ENCODE measurements at places on chromosomes 7 and 10. TPM values are rescaled to one million over a fixed set of nuclear protein-coding genes. Genes with fewer than 3 reads are reported as not detected.

AFAP1L2 gene
- 42.2 TPM for polyA plus RNA-seq

TAS2R5 gene
- 2.2 TPM for polyA plus RNA-seq

DPYSL4 gene
- polyA plus RNA-seq = 12.8 TPM

DNA sequence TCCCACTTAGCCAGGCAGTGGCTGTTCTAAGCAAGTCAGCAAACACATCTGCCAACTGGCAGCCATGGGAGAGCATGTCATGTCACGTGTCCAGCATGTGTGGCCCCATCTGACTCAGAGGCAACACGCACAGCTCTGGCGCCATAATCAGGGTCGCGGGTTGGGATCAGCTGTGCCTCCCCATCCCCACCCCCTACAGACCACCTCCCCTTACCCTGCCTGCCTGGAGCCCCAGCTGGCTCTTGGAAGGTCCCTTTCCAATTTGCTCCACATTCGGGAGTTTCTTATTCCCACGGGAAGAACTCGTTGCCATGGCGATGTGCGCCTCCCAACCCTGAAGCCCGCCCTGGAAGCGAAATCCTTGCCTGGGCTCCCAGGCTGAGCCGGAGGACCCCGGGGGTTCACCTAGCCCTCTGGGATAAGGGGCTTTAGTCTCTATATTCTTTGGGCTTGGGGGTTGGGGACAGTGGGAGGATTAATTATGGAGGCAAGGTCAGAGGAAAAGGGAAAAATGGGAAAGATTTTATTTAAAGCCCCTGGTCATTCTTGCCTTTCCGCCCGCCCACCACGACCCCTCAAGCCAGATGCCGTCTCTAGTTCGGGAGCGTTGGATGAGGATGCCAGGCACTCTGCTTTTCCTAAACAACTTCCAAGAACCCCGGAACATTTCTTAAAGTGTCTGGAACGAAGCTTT is 283.7 kb downstream of the ZEB1 start:
- DNase-seq = peak; percentile 59

- no peak for DNase-seq
These were observed 82.6 kb downstream of the PRKG1 start for GRCh38 chr10:51156926-51157325.

GRCh38 chr10:43235070-43235900 is 31.6 kb downstream of the RASGEF1A start:
- DNase-seq = no peak

DNA sequence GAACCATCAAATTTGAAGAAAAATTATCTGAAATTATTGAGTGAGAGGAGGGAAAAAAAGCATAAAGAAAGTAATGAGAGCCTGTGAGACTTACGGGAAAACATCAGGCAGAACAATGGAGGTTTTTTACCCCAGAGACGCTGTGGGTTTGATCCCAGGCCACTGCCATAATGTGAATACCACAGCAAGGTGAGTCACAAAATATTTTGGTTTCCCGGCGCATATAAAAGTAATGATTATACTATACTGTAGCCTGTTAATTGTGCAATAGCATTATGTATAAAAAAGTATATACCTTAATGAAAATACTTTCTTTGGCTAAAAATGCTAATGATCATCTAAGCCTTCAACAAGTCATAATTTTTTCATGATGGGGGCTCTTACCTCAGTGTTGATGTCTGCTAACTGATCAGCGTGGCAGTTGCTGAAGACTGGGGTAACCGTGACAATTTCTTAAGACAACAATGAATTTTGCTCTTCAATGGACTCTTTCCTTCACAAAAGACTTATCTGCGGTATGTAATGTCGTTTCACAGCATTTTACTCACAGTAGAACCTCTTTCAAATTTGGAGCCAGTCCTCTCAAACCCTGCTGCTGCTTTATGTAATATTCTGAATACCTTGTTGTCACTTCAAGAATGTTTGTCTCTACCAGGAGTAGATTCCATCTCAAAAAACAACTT is 97.0 kb upstream of the FAM20C start:
- no peak for DNase-seq

DNA sequence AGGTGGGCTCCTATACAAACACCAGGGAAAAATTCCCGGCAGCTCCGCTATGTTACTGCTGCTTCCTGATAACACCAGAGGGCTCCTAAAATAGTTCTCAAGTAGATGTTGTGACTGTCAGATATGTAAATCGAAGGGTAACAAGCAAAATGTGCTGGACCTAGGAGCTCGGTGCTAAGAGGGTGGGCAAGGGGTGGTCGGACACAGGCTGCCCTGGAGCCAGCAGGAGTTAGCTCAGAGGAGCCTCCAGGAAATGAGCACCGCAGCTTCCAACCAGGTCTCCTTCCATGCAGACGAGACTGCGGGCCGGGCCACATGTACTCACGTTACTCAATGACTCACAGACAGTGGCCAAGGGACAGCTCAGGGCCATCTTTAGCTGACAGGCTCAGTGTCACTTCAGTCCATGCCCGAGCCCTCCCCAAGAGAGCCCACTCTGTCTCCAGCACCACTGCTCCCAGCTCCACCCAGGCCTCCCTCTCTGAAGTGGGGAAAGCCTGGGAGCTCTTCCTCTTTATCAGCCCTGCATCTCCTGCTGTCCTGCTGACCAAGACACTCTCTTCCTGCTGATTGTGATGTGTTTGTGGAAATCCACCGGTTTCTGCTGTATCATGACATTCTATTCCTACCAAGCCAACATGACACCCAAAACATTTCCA is 37.2 kb upstream of the TMEM273 start:
- DNase-seq = no peak

DNA sequence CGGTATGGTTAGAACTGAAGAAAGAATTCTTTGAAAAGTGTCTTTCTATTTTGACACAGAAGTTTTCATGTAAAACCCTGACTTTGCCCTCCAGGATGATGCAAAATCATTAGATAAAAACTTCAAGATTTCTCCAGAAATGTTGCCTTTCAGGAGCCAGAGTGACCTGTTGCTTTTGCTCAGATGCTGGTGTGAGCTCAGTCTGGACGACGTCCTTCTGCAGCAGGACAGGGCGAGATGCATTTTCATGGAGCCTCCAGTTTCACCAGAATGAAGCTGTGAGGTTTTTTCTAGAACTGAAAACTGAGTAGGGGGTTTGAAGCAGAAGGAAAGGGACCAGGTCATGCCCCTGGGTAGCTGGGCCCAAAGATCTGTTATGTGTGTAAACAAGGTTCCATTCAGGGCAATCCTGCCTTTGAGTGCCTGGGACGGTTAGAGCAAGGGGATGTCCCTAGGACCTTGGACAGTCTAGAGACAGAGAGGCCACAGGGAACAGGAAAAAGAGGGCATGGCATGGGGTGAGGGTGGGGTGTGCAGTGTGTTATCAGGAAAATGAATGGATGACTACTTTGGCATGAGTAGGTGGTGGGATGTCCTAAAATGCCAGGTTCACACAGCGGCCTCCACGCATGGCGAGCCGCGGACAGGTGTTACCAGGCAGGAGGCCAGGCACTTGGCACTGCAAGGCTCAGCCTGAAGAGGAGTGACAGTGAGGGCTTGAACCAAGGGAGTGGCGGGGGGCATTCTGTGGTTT is 356.3 kb downstream of the CXCL12 start:
- DNase-seq = no peak
